ENCODE measurements at places on chromosomes 1 and 21.

- DNase-seq: peak; percentile 23
Observed at GRCh38 chr1:229024528-229025130, 246.3 kb upstream of the RAB4A start.

DNA sequence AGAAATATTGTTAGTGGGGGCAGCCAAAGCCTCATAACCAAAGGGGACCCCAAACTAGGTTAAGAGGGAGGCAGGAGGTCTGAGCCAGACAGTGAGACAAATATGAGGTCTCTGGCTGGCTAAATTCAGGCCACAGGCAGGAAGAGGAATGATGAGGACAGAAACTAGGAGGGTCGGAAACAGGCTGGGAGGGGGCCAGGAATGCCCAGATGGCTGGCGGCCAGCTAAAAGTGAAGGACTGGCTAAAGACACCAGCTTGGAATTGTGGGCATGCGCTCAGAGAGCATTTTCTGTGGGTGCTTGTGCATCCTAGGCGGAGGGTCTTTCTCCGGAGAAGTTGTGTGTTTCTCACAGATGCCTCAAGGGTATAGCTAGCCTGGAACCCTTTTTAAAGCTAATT, 77.0 kb downstream of the PGM1 start:
- DNase-seq: no peak

DNA sequence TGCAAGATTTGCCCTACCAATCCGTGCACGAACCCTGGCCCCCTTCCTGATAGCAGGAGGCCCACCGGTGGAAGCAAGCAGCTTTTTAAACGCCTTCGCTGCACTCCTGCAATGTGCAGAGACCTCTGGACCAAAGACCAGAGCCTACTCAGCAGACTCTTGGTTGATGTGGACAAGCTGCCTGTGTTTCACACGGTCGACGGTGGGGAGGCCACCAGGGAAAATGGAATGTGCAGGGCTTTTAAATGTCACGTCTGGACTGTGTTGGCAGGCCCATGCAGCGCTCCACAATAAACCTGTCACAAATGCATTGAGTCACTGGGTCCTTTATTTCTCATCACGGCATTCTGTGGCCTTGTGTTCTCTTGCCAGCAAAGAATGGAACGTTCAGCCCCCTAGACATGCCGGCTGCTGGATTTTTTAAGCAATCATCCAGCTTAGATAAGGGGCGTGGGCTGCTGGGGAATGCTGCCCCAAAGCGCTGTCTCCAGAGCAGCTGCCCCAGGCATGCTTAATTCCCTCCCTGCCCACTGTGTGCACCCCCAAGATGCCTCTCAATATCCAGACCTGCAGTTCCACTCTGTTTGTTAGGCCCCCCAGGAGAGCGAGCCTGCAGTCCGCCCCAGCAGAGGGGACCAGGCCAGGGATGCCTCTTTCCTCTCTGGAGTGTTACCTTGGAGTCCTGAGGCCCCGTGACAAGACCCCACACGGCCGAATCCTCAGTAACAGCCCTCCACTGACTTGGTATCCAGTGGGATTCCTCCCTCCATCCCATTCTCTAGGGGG, 71.3 kb downstream of the ATP5PO start:
- DNase-seq: no peak

GRCh38 chr1:165114022-165114888, 242.3 kb downstream of the LMX1A start:
- peak; percentile 1 for DNase-seq

DNA sequence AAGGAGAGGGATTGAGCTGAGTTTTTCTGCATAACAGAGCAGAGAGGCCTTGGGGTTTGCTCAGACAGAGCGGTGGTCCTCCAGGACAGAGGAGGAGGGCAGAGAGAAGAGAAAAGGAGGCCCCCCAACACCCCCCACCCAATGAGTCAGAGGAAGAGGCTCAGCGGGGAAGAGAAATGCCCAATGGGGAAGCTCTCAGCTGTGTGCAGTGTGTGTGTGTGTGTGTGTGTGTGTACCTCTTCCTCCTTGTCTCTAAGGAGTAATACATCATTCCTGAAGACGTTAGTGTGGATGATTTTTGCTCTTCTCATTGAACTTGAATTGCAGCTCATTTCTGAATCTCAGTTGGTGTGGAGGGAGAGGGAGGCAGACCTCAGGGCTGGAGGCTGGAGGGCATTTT, 8.7 kb downstream of the TMPRSS3 start:
- no peak for DNase-seq

DNA sequence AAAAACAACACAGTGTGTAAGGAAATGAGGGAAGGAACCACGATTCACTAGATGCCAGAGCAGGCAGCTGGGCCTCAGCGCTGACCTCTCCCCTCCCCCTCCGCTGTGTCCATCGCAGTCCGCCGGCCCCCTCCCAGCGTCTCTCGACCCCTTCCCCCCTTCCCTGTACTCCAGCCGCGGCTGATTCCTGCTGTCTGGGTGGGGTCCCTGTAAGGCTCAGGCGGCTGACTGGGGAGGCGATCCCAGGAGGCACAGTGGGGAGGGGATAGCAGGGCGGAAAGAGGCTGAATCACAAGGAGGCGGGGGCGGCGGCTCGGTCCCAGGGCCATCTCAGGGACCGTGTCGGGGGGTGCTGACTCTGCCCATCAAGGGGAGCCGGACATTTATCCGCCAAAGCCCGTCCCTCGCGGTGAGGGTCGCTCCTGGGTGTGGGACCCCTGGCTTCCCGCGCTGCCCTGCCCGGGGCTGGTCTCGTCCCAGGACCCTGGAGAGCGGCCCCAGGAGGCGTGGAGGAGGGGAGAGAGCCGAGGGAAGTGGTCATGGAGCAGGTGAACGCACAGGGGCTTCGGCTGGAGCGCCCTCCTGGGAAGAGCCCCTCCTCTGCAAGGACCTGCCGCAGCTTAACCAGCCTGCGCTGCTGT, 241.9 kb downstream of the PTPRU start:
- no peak for DNase-seq

DNA sequence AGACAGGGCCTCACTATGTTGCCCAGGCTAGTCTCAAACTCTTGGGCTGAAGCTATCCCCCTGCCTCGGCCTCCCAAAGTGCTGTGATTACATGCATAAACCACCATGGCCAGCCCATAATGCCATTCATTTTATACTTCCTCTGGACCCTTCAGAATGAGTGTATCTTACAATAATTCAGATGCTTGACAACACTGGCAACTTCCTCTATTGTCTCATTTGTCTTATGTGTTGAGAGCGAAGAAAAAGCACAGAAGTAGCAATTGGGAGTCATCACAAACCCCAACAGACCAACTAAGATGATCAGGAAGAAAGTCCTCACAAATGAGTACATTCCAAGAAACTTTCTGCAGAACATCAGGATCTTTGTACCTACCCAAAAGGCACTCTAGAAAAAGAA, 191.9 kb downstream of the RERE start:
- no peak for DNase-seq

All from stimulated activated CD4-positive, alpha-beta T cell treated with anti-CD3 and anti-CD28 coated beads, Interleukin-12 subunit alpha, Interleukin-12 subunit beta, amount 100 ng/mL, for 48 hours (primary cell).